Activated T-cell treated with anti-CD3 and anti-CD28 coated beads, Interleukin-2, amount 50 U/mL, for 24 hours (primary cell): ENCODE measurements at places on chromosomes 5 and 9.

- DNase-seq: no peak
Measured at GRCh38 chr9:74255489-74255984, 241.6 kb upstream of the RORB start.

GRCh38 chr9:91676046-91676445 is 252.4 kb upstream of the NFIL3 start:
- no peak for DNase-seq

GRCh38 chr5:23302438-23302837 is 205.0 kb upstream of the PRDM9 start:
- DNase-seq: no peak

GRCh38 chr9:111068771-111069170 is 30.5 kb upstream of the LPAR1 start:
- DNase-seq: no peak

DNA sequence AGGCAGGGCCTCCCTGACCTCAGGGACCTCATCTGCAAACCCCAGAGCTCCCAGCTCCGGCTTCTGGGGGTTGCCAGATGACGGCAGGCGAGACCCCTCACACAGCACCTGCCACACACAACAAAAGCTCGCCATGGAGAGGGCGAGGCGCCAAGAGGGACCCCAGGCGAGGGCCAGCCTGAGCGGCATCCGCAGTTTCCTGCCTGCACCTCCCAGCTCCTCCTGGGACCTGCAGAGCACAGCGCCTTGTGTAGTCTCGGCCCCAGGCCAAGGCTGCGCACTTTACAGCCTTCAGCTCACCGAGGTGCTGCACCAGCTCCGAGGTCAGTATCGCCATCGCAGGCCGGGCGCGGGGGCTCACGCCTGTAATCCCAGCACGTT is 82.4 kb upstream of the ADAMTS2 start:
- DNase-seq: no peak

DNA sequence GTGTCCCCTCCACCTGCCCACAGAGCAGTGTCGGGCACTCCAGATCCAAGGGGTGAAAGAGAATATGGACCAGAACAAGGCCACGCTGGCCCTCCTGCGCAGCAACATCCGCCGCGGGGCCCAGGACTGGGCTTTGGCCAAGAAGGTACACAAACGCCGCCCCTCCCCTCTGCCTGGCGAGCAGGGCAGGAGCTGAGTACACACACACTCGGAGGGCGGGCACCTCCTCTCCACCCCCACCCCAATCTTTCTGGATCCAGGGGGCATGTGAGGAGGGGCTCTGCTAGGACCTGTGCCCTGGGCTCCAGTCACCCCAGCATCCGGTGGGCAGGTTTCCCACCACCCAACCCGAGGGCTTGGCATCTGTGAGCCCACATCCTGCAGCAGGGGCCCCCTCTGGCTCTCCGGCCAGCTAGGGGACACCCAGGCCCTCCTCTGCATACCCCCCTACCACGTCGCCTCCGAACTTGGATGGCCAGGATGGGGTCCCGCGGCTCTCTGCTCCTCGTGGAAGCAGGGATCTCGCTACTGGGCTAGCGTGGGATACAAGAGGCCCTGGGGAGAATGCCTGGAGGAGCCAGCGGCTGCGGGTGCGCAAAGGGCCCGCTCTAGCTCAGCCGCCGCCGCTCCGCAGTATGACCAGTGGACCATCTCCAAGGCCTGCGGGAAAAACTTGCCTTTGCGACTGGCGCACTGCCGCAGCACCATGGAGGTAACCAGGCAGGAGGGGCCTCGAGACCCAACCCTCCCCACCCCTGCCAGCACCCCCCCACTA is 3.1 kb downstream of the CCDC183 start:
- no peak for DNase-seq

GRCh38 chr5:138018849-138019248 is 14.0 kb downstream of the FAM13B start:
- no peak for DNase-seq

DNA sequence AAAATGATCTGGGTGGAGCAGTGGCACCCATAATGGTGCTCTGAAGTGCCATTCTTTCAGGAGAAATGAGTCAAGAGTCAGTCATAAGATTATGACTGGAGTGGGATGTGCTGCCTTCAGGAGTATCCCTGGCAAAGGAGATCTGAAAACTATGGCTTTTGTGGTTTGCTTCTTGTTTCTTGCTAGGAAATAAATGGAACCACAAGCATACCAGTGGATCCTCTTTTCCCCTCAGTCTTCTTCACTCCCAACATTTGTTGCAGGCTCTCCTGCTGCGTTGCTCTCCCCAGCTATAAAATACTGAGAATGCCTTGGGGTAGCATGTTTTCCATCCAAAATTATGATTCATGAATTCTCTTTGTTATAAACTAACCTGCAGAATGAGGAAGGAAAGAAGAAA is 199.1 kb downstream of the NNT start:
- DNase-seq: no peak

GRCh38 chr5:76604838-76605237 is 18.4 kb downstream of the F2RL2 start:
- DNase-seq: no peak

- DNase-seq: no peak
Measured at GRCh38 chr9:101409079-101409477, 10.4 kb downstream of the ZNF189 start.

GRCh38 chr9:135772056-135772646 is 70.2 kb downstream of the KCNT1 start:
- no peak for DNase-seq

DNA sequence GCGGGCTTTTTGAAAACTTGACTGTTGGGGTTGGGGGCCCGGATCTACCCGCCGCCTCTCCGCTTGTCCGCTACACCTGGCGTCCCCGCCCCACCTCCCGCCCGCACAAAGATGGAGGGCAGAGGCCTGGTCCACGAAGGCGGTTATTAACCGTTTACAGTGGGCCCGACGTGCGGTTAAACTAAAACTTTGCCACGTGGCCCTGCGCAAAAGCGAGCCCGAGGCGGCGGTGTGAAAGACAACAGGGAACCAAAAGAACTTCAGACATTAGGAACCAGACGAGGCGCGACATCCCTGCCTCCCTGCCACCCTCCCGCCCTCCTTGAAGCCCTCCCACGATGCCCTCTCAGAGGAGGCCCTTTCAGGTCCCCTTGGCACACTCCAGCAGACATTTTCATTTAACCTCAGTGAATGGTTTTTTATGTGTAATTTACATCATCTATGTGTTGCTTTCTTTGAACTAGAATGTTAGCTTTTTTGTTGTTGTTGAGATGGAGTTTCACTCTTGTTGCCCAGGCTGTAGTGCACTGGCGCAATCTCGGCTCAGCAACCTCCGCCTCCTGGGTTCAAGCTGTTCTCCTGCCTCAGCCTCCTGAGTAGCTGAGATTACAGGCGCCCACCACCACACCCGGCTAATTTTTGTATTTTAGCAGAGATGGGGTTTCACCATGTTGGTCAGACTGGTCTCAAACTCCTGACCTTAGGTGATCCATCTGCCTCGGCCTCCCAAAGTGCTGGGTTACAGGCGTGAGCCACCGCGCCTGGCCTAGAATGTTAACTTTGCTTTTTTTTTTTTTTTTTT is 999 bp upstream of the HNRNPA0 start:
- peak; percentile 39 for DNase-seq
